Stimulated activated CD4-positive, alpha-beta T cell treated with anti-CD3 and anti-CD28 coated beads, Interleukin-1b, Interleukin-23, amount 100 ng/mL, for 24 hours (primary cell): ENCODE measurements at places on chromosomes 5 and 9.

- no peak for DNase-seq
These were observed 78.4 kb downstream of the SREK1 start for GRCh38 chr5:66222455-66222854.

GRCh38 chr5:59724482-59725391 lies 168.8 kb downstream of the PDE4D start:
- DNase-seq, result no peak

GRCh38 chr9:96651626-96652025 lies 3.5 kb downstream of the PRXL2C start:
- no peak for DNase-seq

GRCh38 chr9:128323791-128324190 lies 1.2 kb downstream of the COQ4 start:
- no peak for DNase-seq

DNA sequence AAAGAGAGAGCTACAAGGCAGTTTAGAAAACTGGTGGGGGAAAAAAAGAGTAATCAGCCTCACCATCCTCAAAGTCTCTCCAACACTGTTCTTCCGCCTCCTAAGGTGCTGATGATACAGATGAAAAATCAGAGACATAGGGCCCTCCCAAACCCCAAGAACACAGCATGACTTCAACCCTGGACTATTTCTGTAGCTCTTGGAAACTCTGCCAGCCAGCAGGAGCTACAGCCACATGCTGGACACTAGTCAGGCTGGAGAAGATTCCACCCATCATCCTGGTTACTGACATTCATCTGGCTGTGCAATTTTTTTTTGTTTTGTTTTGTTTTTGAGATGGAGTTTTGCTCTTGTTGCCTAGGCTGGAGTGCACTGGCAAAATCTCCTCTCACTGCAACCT lies 42.4 kb downstream of the OXCT1 start:
- no peak for DNase-seq

- no peak for DNase-seq
These were observed 145.4 kb upstream of the RAD23B start for GRCh38 chr9:107137495-107138202.

DNA sequence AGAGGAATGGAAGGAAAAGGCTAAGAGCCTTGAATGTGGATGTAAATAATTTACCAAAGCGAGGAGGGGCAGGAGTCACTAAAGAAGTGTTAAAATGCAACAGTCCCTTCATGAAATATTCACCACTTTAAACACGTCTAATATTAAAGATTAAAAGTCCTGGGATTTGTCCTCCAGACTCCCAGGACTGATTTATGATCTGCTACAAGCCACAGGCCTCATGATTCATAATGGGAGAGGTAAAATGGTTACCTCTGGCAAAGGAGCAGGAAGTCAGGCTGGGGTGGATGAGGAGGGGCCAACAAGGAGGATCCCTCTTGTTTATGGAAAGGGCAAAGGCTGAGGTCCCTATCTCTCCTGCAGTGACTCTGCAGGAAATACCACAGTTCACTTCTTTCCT lies 292.4 kb downstream of the TRIM32 start:
- DNase-seq, result no peak
